ENCODE measurements at places on chromosomes 5 and 9. TPM values are rescaled to one million over a fixed set of nuclear protein-coding genes. Genes with fewer than 3 reads are reported as not detected.

DNA sequence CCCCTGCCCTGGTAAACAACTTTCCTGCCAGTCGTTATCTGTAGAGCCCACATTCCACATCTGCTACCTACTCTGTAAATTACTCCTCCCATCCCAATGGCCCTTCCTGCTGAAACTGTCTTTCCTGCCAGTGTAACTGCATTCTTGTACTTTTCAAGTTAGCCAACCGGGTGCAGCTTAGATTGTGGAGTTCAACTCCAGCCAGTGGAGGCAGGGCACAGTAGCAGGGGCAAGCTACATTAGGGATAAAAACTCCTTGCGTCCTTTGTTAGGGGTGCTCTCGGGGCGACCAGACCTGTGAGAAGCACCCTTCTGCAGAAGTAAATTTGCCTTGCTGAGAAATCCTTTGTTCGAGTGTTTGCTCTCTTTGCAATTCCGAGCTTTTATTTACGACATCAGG, 639.0 kb upstream of the TYRP1 start:
- no peak for DNase-seq

GRCh38 chr5:139052975-139053374, 145.2 kb downstream of the SIL1 start:
- no peak for DNase-seq

NEUROG1 gene
- not detected for total RNA-seq

DNA sequence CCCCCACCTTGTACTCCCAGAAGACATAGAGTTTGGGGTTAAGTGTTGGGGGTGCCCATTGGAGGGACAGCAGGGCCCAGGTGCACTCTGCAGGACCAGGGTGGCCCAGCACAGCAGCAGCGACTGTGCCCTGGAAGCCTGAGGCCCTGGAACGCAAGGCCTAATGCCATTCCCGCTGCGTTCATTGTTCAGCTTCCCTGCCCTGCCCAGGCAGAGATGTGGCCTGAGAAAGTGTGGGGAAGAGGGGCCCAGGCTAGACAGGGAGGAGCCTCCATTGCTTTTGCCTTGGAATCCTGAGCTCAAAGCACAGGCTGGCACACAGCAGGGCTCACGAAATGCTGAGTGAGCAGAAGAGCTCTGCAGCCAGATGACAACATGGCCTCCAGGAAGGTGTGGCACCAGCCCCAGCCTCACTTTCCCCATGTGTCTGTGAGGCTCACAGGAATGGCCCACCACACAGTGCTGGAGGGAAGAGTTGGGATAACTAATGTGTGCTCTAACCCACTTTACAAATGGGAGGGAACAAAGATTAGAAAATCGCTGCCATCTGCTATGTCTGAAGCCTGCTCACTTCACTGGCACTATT, 19.4 kb downstream of the S1PR3 start:
- no peak for DNase-seq

MAMDC4 gene
- total RNA-seq, result 6.8 TPM

DNA sequence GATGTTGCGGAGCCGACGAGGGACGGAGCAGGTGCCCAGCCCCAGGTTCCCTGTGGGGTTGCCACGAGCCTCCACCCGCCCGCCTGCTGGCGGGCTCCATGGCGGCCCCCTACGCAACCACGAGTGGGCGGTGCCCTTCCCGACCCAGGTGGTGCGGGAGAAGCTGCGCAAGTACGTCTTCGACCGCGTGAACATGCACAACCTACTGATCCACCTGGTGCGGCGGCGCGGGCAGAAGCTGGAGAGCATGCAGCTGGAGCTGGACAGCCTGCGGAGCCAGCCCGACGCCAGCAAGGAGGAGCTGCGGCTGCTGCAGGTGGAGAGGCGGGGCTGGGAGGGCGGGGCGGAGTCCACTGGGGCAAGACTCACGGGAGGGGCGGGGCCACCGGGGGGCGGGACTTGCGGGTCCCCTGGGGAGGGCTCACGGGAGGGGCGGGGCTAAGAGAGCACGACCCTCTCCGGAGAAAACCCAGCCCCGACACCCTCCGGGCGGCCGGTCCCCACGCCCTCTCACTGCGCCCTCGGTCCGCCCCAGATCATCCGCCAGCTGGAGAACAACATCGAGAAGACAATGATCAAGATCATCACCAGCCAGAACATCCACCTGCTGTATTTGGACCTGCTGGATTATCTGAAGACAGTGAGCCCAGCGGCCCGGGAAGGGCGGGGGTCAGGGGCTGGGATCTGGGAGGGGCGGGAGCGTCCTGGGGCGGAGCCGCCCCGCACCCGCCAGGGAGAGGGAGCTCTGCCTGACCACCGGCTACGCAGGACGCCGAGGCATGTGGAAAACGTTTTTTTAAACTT, 3.9 kb downstream of the CCDC183 start:
- peak; percentile 58 for DNase-seq

- peak; percentile 89 for DNase-seq
Measured at GRCh38 chr9:128001779-128002298, 21.1 kb upstream of the EEIG1 start.

- no peak for DNase-seq
Measured at GRCh38 chr5:125179612-125180011, 433.2 kb upstream of the ZNF608 start.

FBP2 gene
- total RNA-seq, result not detected

DNA sequence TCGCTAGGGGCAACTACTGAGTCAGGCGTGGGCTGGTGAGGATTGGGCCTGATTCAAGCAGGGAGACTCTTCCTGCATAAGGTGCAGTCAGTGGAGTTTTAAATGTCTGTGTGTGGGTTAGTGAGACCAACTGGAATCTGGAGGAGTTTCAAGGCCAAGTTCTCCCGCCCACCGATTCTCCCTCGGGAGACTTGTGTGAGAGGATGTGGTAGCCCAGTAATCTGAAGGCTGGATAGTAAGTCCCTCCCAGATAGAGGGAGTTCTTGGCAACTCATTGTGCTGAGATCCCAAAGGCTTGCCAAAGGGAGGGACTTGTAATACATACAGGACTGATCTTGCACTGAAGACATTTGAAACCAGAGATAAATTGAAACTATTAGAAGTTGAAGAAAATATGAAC, 51.8 kb downstream of the WDR36 start:
- peak; percentile 36 for DNase-seq

CDHR2 gene
- not detected for total RNA-seq

GRCh38 chr5:116479776-116480675, 94.6 kb downstream of the SEMA6A start:
- peak; percentile 12 for DNase-seq

CSF1R gene
- not detected for total RNA-seq

DNA sequence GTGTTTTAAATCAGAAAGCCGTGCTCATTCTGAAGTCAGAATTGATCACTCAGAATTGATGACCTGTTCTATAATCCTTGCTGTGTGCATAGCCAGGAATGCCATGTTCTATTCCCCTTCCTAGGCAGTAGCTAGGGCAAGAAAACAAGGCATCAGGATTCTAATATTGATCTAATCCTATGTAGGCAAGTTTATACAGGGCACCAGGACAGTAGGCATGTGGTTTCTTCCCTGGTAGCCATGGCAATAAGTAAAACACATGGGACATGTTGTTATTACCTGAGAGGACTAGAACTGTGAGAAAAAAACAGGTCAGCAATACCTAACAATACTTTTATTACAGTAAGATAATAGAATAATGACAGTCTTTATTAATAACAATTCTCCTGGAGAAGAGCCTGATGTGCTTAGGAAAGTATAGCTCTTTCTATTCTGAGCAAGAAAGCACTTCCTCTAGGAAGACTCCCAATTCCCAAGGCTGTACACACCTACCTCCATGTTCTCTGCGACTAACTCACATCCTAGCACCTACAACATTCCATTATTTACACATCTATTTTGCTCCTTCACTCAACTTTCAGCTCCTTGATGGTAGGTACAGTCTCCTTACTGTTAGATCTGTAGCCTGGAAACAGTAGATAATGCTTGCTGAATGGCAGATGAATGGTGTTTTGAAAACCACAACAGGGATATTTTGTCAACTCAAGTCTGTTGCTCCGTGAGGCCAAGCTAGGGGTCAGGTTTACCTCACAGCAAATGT, 70.8 kb downstream of the STX17 start:
- DNase-seq, result peak; percentile 34

DNA sequence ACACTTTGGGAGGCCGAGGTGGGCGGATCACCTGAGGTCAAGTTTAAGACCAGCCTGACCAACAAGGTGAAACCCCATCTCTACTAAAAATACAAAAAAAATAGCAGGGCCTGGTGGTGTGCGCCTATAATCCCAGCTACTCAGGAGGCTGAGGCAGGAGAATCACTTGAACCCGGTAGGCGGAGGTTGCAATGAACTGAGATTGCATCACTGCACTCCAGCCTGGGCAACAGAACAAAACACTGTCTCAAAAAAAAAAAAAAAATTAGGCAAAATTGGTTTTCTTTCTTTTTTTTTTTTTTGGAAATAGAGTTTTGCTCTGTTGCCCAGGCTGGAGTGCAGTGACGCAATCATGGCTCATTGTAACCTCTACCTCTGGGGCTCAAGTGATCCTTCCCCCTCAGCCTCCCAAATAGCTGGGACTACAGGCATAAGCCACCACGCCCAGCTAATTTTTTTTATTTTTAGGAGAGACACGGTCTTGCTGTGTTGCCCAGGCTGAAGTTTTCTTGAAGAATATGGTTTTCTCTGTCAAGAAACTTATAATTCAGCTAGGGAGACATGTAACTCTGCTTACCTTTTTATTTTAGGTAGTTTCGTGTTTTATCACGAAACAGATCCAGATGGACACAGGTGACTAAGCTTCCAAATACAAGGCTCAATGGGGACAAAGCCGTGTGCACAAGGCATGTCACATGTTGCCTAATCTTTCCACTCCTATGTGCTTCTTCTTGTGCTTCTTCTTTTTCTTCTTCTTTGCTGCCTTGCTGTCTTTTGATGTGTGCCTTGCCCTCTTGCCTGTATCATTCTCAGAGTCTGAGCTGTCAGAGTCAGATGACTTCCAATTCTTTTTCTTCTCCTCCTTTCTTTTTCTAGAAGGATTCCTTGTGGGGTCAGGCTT, 14.3 kb downstream of the TTC1 start:
- no peak for DNase-seq

FUT7 gene
- not detected for total RNA-seq

TOMM5 gene
- 97.5 TPM for total RNA-seq

DNA sequence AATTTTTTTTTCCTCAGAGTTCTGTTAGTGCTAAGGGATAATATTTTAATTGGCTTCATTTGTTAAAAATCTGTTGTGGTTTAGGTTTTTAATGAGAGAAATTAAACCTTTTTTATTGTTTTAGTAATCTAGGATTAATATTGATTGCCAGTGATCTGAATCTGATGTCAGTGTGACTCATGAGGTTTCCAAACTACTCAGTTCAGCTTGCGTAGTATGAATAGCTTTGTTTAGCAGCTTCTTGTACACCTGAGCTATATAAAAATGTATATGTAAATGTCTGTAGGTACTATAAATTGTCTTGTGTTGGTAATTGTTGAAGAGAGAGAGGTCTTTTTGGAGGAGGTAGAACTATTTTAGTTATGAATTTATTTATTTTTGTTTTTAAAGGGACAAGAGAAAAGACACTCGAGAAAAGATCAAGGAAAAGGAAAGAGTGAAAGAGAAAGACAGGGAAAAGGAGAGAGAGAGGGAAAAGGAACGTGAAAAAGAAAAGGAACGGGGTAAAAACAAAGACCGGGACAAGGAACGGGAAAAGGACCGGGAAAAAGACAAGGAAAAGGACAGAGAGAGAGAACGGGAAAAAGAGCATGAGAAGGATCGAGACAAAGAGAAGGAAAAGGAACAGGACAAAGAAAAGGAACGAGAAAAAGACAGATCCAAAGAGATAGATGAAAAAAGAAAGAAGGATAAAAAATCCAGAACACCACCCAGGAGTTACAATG, 26.3 kb downstream of the SREK1 start:
- DNase-seq, result no peak

ZNG1F gene
- 7.6 TPM for total RNA-seq

- DNase-seq, result no peak
Measured at GRCh38 chr9:133584559-133585476, 24.4 kb downstream of the FAM163B start.

- peak; percentile 12 for DNase-seq
Measured at GRCh38 chr9:137299938-137300337, 2.1 kb downstream of the NRARP start.

GRCh38 chr9:29060041-29060440, 1486.8 kb upstream of the C9orf72 start:
- no peak for DNase-seq

- DNase-seq, result no peak
Measured at GRCh38 chr5:108696951-108697715, 50.6 kb upstream of the FER start.

- no peak for DNase-seq
Measured at GRCh38 chr9:99465231-99465907, 243.3 kb downstream of the SEC61B start.

GRCh38 chr5:56307714-56308333, 74.7 kb upstream of the ANKRD55 start:
- DNase-seq, result no peak

GRCh38 chr5:171680485-171680884, 105.1 kb upstream of the SMIM23 start:
- DNase-seq, result no peak

- peak; percentile 76 for DNase-seq
Measured at GRCh38 chr5:167710444-167711073, 580.9 kb upstream of the WWC1 start.

SLC45A2 gene
- total RNA-seq, result not detected

Measured in renal cortical epithelial cell (primary cell).